ENCODE measurements at places on chromosomes 12 and 14.

DNA sequence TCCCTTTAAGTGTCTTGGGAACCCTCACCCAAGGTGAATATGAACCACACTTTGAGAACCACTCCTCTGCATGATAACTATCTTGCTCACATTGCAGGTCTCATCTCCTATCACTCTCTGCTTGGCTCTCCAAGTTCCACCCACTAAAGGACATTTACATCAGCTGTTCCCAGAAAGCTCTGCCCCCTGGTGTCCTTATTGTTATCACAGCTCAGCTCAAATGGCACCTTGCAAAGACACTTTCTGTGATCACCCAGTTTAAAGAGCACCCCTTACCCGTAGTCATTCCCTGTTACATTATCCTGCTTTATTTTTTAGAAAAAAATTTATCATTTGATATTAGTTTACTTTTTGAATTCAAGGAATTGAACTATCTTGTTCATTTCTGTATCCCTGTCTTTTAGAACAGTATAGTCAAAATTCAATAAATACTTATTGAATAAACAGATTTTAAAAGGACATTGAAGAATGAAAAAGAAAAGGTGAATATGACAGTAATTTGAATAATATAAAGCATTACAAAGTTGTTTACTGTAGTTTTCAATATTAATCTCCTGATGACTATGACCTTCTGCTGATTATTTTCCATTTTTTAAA is 20.5 kb upstream of the GUCY2C start:
- DNase-seq: peak; percentile 11

- no peak for DNase-seq
Measured at GRCh38 chr12:100720016-100720654, 74.4 kb upstream of the ANO4 start.

DNA sequence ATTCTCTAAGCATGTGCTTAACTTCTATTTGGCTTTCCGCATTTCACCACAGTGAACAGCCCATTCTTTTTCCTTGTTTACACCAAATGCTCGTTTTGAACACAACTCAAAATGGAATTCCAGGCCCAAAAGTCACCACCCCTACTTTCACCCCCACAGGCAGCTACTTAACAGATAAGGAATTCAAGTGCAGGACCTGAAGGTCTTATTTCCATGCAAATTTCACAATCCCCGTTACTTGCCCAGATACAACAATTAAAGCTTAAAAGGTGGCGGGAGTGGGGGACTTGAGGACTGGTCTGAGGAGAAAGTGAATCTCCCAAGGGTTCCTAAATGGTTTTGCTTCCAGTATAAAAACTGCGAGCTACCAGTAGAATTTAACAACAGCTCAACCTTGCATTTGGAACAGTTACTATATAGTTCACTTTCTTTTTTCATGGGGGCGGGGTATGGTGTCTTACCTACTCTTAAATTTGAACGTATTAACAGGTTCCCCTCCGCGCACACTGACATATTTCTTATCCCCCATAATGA is 3.7 kb downstream of the USP44 start:
- DNase-seq: peak; percentile 12

DNA sequence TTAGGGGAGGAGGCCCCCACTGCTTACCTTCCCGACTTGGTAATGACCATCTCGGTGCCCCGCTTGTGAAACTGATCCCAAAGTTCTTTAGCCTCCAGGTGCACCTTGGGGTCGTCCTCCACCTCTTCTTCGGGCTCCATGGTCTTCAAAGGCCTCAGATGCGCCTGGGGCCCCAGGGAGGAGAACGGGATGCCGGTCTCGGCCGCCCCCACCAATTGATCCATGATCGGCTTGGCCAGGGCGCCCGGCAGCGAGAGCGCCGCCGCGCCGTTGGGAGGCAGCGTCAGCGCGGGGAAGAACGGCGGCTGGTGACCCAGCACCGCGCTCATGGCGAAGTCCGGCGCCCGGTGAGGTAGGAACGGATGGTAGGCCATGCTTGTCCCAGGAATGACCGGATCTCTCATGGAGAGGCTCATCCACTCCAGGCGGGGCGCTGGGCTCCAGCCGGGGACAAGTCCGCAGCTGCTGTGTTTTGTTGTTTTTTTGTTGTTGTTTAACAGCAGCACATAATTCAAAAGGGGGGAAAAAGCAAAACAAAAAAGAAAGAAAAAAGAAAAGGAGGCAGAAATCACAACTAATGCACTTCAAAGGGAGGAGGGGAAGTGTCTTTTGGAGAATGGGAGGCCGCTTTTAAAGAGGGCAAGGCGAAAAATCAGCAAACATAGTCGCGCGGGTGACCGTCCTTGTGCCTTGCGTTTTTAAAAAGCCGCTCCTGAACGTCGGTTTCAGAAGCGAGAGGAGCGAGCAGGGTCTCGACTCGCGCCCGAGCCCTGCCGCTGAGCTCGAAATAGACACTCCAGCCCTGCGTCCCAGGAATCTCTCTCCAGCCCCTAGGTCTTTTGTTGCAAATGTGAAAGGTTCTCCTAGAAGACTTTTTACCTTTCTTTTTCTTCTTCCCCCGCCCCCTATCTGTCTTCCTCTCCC is 928 bp downstream of the TBX3 start:
- no peak for DNase-seq

- DNase-seq: no peak
Measured at GRCh38 chr14:94058674-94059138, 22.3 kb downstream of the DDX24 start.

DNA sequence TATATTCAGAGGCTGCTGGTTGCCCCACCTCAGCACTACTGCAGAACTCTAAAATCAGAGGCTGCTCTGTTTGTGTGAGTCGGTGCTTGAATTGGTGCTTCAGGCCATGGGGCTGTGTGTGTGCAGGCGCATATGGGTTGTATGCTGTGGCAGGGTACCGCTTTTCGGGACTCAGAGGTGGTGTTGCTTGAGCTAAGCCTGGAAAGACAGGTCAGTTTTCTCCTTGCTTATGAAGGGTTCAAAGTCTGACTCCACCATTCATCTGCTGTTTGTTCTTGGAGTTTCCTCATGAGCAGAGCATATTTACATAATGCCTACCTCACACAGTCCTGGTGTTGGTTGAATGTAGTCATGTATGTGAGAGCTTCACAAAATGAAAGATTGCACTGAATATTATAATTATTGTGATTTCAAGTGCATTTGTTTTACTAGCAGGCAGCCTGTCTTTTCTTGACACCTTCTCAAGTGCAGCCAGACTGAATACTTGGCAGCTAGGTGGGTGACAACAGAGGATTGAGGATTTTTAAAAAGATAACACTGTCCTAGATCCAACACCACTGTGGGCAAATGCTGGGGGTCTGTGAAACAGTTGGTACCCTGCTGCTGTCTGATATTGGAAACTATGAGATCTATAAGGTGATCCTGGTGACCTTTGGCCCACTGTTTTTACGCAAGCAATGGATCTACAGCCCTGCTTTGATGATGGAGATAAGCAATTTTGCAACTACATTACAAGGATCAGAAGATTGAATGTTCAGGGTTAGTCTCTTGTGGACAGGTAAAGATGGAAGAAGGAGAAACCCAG is 1.0 kb upstream of the ANG start:
- no peak for DNase-seq

GRCh38 chr12:128483526-128484255 is 216.7 kb downstream of the TMEM132C start:
- DNase-seq: no peak

DNA sequence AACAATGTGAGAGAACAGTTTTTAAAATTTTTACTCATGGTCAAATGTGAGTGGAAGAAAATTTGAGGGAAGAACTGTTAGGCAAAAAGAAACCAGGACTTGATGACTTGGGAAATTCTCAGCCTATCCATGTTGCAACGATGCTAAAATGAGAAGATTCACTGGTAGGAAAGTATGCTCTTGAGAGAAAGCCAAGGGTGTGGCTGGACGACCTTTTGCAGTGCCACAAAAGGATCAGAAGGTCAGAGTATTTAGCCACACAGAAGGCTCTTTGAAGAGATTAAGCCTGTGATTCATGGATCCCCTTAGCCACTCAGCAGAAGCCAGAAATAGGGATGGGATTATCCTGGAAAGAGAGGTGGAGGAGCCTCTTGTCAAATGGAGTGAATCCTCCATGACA is 336.8 kb downstream of the LRIG3 start:
- DNase-seq: peak; percentile 30

GRCh38 chr12:120264904-120265472 is 542 bp downstream of the PXN start:
- DNase-seq: no peak

DNA sequence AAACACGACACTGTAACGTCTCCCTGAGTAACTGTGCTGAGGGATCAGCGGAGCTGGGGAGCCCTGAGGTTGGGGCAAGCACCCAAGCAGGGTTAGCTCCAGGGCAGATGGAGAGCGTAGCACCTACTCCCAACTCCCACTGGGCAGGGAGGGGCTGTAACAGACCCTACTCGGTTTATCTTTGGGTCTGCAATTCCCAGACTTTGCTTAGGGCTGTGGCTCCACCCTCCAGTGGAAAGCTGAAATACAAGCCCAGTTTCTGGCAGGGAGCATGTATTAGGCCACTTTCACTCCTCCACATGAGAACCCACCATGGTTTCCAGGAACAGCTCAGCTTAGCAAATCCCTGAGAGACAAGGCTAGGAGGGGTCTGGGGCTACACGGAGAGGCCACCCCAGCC is 17.3 kb upstream of the TC2N start:
- DNase-seq: no peak

- no peak for DNase-seq
Measured at GRCh38 chr14:101507836-101508150, 53.5 kb upstream of the DIO3 start.

GRCh38 chr12:108076556-108076955 is 52.5 kb upstream of the WSCD2 start:
- no peak for DNase-seq

DNA sequence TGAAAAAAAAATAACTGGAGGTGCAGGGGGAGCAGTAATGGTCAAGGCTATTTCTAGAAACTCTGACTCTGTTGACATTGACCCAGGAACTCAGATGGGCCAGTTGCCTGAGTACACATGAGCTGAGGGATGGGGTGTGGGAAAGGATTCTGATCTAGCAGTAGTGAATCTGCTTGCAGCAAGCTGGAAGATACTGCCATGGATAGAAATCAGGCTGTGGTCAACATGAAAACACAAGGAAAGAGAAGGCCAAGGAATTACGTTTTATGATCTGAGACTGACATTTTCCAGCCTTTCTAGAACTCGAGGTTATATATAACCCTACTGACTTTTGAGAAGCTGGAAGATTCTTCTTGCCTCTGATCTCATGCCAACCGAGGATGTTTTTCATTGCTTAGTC is 90.0 kb downstream of the ANO6 start:
- no peak for DNase-seq

- DNase-seq: no peak
Measured at GRCh38 chr12:94563286-94563685, 87.1 kb downstream of the TMCC3 start.

- DNase-seq: no peak
Measured at GRCh38 chr12:54725233-54725843, 77.2 kb upstream of the DCD start.

GRCh38 chr14:89853936-89854693 is 100.4 kb downstream of the EFCAB11 start:
- no peak for DNase-seq

DNA sequence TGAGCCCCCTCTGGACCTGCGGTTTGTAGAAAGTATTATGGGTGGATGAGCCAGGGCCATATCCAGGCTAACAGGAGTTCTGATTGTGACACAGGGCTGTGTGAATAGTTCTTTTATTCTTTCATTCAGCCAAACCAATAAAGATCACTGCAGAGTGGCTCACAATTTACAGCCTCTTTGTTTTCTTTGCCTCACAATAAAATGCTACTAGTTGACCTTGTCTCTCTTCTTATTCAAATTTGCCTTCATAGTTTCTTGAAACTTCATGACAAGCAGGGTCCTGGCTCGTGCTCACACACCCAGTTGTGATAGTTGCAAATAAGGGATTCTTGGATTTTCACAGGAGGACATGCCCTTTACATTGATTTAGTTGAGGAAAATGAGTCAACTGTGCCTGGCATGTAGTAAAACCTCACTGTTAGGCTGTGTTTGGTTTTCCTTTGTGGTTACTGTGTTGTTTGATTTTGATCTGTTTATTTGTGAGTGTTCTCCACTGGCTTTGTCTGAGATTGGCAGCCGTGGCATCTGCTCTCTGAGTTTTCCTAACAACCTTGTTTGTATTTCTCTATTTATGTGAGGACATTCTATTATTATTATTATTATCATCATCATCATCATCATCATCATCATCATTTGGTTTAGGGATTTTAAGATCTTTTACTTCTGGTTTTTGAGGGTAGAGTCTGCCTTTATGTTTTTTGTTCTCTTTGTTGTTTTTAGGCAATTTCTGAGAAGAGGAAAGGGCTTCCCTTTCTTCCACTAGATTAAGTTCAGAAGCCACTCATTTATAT is 2.7 kb upstream of the KRT6B start:
- DNase-seq: no peak

- DNase-seq: no peak
Measured at GRCh38 chr14:47543459-47543858, 131.9 kb downstream of the MDGA2 start.

- no peak for DNase-seq
Measured at GRCh38 chr12:11618046-11618445, 31.4 kb upstream of the ETV6 start.

DNA sequence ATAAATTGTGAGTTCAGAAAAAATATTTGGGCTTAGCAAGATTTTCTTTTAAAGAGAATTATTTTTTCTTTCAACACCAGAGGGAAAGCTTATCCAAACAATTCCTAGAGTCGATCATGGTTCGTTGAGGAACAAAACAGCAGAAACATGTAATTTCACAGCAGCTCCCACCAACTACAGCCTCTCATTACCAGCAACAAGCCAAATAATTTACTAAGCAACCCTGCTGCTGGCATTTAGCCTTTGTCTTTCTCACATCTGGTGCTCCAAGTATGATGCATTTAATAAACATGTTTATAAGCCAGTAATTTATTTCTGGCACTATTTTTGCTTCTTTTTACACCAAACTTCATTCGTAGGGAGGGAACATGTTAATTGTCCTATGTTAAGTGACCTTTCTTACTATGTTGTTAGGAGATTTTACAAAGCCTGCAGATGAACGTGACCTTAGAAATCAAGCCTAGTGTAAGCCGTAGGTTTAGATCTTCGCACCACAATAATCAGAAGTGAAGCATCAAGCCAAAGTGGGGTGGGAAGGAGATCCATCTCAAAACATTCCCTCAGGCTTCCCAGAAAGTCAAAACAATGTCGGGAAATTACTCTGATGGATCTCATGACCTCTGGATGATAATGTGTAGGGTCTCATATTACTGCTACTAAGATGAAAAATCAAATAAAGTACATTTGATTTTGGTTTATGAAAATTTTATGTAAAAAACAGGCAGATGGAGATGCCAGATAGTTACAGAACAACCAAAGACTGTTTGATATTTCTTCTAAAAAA is 128.4 kb downstream of the RPAP3 start:
- DNase-seq: no peak
